ENCODE measurements at places on chromosomes 3 and 15.

- DNase-seq = no peak
These were observed 85.8 kb downstream of the THBS1 start for GRCh38 chr15:39666677-39667076.

DNA sequence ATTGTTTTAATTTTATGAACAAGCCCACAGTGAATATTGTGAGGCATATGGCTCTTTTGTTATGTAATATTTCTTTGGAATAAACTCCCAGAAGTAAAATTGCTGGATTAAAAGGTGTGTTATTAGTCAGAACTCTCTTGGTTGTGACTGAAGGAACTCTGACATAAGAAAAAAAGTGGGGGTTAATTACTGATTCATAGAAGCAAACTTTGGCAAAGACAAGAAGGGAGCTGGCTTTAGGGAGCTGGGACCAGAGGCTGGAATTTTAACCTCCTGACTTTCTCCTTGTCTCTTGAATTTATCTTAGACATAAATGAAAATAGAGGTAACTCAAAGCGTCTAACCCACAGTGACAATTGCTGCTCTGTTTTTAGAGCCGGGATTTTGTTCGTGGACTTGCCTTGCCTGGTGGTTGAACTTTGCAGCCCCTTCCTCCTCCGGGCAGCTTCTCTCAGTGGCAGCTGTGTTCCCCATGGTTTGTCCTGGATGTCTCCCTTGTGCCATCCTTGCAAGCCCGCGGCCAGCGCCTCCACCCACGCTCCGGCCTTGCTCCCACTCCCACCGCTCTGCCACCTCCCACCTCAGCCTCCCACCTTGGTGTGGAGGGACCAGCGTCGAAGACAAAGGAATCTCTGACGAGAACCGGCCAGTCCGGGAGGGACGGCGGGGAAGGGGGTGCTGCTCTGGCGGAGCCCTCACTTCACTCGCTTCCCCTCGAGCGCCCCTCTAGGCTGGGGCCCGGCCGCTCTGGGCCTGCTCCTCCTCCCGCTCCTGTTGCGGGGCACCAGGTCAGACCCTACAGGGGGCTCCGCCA, 28.0 kb downstream of the ARHGAP31 start:
- no peak for DNase-seq

DNA sequence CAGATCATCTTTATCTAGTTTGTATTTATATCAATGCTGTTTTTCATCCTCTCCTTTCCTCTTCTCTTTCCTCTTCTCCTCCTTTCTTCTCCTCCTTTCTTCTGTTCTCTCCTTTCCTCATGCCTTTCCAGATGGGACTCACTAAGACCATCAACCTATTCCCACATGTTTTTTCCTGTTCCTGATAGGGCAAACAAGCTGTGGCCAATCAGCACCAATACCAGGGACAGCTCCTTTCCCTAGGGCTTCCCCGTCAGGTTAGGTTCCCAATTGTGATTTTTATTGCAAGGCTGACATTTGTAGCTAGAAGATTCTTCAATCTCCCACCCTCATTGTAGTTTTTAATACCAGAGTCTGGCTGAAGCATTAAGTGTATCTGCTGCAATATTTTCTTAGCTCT, 76.3 kb upstream of the COL8A1 start:
- peak; percentile 26 for DNase-seq

GRCh38 chr15:66251790-66252684, 1.5 kb downstream of the MEGF11 start:
- no peak for DNase-seq

DNA sequence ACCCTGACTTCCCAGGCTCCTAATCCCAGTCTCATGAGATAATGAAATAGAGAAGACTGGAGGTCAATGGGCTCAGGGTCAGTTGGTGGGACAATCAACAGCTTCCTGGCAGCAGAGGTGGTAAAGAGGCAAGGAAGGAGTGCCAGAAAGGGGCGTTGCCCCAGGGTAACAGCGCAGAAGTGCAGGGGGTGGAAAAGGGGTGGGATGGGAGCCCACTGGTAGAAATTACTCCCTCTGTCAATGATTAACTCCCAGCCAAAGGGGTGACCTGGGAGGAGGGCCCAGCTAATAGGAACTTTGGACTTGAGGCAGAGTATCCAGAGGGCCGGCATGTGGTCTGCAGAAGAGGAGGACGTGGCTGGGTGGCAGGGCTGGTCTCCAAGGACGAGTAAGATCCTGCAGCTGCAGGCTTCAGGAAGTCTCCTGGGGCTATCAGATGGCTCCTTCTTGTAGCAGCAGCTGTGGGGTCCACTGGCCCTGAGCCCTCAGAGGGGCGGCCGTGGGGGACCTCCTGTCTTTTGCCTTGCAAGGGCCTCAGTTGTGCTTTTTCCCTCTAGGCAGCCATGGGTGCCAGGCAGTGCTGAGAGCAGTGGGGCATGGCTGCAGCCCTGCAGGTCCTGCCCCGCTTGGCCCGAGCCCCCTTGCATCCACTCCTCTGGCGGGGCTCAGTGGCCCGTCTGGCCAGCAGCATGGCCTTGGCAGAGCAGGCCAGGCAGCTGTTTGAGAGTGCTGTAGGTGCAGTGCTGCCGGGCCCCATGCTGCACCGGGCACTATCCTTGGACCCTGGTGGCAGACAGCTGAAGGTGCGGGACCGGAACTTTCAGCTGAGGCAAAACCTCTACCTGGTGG, 2.3 kb downstream of the GLYCTK start:
- no peak for DNase-seq

- DNase-seq = no peak
These were observed 32.8 kb downstream of the GRIP2 start for GRCh38 chr3:14507305-14507741.

DNA sequence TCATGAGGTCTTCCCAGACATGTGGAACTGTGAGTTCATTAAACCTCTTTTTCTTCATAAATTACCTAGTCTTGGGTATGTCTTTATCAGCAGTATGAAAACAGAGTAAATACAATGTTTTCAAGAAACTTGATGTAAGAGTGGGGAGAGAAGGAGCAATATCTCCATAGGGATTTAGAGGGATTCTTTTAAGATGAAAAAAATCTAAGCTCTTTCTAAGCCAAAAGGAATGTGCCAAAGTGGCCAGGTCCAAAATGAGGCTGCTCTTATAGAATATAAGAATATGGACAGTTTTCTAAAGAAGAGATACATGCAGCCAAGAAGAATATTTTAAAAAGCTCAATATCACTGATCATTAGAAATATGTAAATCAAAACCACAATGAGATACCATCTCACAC, 23.9 kb upstream of the RYK start:
- no peak for DNase-seq

DNA sequence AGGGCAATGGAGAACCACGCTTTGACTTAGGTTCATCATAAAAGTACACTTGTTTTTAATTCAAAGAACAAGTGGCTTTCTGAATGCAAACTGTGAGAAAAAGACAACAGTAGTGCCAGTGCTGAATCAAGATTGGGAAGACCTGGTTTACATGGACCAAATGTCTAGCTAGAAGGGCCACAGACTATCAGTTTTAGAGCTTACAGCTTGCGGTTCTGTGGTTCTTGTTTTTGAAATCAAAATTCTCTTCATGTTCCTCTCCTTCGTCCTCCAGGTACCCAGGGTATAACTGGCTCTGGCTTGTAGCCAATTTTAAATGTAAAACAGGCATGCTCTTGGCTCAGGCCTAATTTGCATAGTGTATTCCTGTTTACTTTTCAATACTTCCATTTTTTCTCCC, 124.6 kb downstream of the TGFBR2 start:
- DNase-seq = no peak

GRCh38 chr3:172903642-172904320, 153.3 kb downstream of the ECT2 start:
- DNase-seq = no peak
